Fibroblast of upper back skin (primary cell): ENCODE measurements at places on chromosomes 5 and 9.

DNA sequence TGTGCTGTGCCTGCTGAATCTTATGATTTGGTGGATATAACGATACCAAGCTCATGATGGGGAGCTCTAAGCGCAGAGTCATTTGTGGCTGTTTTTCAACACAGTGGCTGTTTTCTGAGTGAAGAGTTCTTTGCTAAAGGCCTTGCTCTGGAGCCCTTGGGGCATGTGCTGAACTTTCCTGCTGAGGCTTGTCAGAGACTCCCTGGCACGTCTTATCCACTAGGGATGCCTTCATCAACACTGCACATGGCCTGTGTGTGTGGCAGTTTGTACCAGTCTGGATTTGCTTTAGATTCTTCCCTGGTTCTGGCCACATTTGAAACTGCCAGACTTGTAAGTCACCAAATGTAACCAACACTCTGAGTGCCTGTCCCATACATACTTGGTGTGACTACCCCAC lies 188.2 kb downstream of the DMRT2 start:
- no peak for DNase-seq

DNA sequence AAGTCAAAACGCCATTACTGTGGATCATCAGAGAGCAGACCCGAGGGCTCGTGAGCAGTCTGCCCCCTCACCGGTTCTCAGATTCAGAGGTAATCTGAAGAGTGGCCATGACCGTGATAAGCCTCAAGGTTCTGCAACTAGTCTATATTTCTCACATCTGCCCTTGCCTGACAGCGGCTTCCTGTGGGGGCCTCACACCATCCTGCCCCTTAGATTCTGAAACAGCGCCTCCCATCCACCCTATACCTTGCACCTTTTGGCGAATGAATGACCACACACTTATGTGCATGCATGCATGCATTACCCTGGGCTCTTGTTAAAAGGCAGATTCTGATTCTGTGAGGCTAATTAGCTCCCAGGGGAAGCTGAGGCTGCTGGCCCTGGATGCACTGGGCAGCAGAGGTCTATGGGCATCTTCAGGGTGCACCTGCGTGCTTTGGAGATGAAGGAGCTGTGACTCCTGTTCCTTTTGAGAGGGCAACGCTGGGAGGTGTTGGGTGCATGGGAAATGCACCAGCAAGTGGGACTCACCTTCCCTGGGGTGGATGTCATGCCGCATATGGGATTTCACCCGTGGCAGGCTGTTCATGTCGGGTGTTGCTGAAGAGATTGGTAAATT lies 7.8 kb upstream of the GADD45G start:
- no peak for DNase-seq

- DNase-seq, result peak; percentile 18
These were observed 32.6 kb upstream of the RANBP3L start for GRCh38 chr5:36334315-36334714.

DNA sequence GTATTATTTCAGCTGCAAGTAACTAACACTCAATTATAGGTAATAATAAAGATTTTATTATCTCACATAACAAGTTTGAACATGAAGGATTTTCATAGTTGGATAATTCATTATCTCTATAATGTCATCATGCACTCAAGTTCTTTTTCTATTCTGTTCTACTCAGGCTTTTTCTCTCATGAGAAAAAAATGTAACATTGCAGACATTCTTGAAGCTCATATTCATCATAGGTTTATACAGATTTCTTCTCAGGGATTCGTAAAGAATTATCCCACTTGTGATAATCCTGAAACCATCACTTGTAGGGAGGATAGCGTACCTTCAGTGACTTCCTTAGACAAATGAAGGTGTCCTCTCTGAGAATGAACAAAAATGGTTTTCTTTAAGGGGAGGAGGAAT lies 150.3 kb downstream of the XRCC4 start:
- DNase-seq, result peak; percentile 21

GRCh38 chr5:20497356-20497755 lies 509.4 kb upstream of the CDH18 start:
- DNase-seq, result no peak

- DNase-seq, result no peak
These were observed 28.8 kb downstream of the GCNT4 start for GRCh38 chr5:75023368-75024159.

DNA sequence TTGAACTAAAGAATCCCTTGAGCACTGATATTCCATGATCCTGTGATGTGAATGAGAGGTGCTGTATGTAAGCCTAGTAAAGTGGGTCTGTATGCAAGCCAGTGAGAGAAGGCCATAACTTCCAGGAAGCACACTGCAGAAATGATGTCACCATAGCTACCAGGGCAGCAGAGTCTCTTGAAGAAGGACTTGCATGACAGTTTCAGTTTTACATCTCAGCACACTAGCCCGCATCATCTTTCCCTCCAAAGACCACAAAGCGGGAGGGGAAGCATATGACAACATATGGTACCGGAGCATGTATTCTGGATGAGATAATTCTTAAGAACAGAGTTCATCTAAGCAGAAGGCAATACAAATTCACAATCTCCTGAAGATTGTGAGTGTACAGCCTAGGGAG lies 37.6 kb upstream of the MAST4 start:
- no peak for DNase-seq

GRCh38 chr5:176687881-176688280 lies 40.6 kb downstream of the TSPAN17 start:
- no peak for DNase-seq

GRCh38 chr9:117303643-117304230 lies 111.1 kb downstream of the ASTN2 start:
- no peak for DNase-seq

DNA sequence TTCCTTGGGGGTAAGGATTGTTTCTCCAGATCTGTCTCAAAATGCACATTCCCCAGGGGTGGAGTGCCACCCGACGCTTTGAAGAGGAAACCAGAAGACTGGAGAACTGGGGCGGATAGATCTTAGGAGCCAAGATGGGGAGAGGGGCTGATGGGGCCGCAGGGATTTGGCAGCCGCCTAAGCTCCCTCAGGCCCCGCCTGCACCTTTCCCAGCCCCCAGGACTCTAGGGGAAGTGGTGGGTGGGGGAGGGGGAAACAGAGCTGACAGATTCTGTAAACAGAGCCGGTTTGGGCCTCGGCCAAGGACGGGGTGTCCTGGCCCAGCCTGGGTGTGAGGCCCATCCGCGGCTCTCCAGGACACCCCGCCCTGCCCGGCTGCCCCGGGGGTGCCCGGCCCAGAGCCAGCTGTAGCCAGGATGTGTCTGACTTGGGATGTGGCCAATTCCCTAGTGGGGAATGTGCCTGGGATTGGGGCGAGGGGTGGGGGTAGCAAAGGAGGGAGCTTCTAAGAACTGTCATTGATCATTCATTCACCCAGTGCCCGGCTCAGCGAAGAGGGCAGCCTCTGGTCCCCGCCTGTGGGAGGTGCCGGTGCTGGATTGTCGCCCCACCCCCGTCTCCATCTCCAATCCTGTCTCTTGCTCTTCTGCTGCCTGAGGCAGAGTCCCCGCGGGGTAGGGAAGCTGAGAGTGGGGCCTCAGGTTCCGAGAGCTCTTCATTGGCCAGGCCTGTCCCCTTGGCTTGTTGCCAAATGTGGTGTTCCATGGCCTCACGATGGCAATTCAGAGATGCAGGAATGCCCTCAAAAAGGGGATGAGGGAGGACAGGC lies 54.8 kb upstream of the CDKN2AIPNL start:
- peak; percentile 80 for DNase-seq

GRCh38 chr5:2505217-2505616 lies 246.3 kb downstream of the IRX2 start:
- no peak for DNase-seq

DNA sequence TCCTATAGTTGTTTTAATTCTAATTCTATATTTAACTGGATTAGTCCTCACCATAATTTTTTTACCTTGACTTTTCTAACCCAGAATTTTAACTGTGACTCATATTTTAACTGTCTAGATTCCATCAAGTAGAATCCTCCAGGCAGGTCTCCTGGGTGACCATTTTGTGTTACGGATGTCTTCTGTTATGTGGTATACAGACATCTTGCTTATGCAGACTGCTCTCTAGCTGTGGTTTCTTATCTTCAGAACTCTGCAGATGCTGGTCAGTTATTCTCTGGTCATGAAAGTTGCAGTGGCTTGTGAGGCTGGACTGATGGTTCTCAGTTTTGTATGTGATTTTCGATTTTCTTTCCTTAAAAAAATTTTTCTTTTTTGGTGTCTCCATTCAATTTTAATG lies 139.4 kb downstream of the ATG10 start:
- peak; percentile 61 for DNase-seq

- no peak for DNase-seq
These were observed 72.4 kb downstream of the NEK6 start for GRCh38 chr9:124330011-124330697.

- peak; percentile 69 for DNase-seq
These were observed 167.9 kb upstream of the ACTBL2 start for GRCh38 chr5:57650360-57651069.

DNA sequence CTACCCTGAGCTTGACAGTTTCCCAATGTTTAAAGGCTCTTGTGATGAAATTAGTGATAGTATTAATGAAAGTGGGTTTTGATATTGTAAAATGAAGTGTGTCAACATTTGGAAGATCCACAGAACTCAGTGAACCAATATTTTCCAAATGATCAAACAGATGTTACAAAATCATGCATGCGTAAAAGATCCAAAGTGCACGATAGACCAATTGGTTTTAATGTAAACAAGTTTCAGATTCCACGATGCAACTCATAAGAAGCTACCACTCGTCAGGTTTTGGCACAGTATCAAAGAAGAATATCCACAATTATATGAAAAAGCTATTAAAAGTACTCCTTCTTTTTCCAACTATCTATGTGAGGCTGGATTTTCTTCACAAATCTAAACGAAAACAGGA lies 82.3 kb downstream of the SLC38A9 start:
- DNase-seq, result no peak

DNA sequence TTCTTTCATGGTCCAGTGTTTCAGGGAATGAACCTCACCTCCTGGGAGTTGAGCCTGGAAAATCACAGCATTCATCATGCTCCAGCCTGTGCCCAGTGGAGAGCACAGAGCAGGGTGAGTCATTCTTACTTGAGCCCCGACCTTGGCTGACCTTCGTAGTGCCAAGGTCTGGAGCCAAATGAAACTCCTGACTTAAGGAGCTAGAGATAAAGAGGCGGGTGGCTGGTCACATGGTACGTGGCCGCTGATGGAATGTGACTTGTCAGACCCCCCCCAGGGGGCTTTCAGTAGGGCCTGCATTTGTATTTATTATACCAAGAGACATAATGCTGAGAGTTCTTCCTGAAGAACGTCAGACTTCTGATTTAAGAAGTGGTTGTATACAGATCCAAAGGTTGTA lies 15.0 kb upstream of the PIP5K1B start:
- DNase-seq, result no peak

DNA sequence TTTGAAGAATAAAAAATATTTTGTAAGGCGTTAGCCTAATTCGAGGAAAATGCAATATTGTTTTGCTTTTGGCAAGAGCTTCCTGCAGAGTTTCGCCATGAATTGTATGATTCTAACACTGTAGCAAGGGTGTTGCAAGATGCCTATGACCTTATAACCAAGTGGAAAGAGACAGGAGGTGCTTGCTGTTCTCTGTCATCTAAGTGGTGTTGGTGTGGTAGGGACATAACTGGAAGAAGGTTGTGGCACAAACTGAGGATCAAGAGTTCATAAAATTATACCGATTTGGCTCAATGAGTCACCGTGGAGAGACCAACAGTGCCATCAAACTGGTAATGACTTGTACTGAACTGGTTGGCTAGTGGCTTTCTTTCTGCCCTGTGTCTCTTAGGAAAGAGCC lies 6.3 kb downstream of the STC2 start:
- DNase-seq, result no peak

DNA sequence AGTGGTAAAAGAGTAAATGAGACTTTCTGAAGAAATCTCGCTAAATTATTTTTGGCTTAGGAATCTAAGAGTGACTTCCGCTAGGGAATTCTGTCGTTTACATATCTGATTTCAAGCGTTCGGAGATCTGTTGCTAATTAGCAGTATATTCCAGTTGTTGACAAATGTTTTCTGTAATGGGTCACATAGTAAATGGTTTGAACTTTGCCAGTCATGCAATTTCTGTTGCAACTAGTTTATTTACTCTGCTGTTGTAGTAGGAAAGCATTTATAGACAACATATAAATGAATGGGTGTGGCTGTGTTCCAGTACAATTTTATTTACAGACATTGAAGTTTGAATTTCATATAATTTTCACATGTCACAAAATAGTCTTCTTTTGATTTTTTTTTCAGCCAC lies 57.4 kb upstream of the JAK2 start:
- no peak for DNase-seq

GRCh38 chr5:92518318-92518904 lies 1062.6 kb downstream of the NR2F1-AS1 start:
- DNase-seq, result peak; percentile 65

DNA sequence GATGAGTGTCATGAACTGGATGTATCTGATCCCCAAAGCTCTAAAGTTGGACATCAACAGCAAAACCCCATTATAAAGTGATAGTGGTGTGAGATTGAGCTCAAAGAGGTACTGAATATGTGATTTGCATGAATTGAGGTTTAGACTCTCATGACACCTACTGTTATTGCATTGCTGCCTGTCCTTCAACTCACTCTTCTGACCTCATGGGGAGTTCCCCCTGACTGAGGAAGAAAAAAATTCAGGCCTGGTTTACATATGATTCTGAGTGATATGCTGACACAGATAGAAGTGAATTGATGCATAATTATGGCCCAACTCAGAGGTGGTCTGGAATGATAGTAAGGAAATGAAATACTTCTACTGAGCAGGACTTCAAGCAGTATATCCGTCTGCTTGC lies 76.2 kb upstream of the CHD1 start:
- DNase-seq, result no peak

DNA sequence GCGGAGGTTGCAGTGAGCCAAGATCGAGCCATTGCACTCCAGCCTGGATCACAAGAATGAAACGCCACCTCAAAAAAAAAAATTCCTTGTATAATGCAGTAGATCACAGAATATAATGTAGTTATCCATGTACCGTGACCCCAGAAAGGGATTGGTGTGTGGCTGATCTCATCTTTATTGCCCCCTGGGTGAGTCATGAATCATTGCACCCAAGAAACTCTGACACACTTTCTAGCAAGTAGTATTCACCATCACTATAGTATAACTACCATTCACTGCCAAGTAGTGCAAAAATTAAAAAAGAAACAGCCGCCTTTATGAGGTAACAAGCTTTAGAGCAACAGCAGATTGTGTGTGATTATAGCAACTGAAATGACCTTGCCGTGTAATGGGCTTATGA lies 23.7 kb upstream of the ANKH start:
- no peak for DNase-seq

DNA sequence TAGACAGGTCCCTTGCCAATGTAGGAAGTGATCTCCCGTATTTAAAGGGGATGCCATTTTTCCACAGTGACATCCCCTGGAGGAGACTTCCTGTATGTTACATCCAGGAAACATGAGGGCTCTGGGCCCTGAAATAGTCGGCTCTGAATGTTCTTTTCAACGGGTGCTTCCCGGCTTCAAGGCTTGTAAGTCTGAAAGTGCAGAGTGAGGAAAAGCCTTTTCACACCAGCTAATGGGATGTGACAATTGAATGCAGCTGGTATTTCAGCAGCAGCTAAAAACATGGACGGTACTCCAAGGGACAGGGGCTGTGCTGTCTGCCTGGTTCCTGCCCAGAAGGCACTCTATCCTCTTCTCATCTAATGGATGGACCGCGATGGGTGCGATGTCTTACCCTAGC lies 1.4 kb downstream of the IL9 start:
- no peak for DNase-seq

- DNase-seq, result no peak
These were observed 15.4 kb downstream of the CEMIP2 start for GRCh38 chr9:71752928-71753327.

- DNase-seq, result no peak
These were observed 58.3 kb downstream of the MFAP3 start for GRCh38 chr5:154097031-154097430.
